ENCODE measurements at places on chromosomes 11 and 22.

DNA sequence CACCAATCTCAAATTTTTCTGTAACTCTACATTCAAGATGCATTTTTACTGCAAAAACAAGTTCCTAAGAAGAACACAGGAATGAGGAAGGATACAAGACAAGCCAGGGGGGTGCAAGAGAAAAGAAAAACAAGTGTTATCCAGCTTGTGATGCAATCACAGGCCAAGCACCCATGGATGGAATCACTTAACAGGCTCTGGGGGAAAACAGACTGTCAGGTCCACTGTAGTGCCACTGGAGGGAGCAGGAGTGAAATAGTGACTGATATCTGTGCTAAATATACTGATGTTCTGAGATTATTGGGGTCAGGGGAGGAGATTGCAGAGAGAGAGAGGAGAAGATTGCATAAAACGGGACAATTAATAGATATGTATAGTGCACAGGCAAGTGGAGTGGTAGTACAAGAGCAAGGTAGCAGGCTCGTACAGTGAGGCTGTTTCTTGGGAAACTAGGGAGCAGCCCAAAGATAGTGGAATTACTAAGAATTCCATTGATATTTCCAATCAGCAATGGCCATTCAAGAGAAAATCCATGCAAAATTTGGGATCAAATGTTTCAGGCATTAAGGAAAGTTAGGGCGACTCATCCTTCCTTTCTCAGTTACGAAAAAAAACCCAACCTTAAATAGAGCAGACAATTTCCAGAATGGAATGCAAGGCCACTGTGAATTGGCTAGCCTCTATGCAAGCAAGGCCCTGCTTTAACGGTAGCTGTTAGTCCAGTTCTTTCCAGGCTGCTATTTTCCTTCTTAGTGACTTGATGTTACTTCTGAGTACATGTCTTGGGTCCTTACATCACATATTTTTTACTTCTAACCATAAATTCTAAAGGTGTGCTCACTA is 52.2 kb upstream of the CEP126 start:
- DNase-seq: peak; percentile 87

GRCh38 chr11:112631333-112631732 is 329.9 kb upstream of the NCAM1 start:
- no peak for DNase-seq

- DNase-seq: no peak
These were observed 77.2 kb upstream of the ZBED5 start for GRCh38 chr11:10935015-10935559.

DNA sequence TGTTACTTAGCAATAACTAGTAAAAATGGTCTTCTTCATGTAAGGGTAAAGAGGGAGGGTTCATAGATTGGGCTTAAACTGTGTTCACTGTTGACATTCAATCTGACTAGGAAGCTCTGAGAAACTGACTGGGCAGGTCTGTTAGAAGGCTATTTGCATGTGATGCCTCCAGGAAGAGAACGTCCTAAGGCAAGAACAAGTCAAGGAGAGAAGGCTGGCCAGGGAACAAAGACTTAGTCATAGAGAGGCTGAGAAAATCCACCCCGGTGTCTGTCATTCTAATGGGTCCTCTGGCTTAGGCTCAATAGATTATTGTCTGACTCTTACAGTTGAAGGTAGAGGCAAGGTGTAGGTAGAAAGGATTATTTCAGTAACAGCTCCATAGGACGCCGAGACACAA is 50.3 kb upstream of the CD44 start:
- peak; percentile 74 for DNase-seq

- no peak for DNase-seq
These were observed 785 bp downstream of the IGSF9B start for GRCh38 chr11:133955945-133956421.

- peak; percentile 94 for DNase-seq
These were observed 32.4 kb upstream of the CBX7 start for GRCh38 chr22:39184586-39185577.

DNA sequence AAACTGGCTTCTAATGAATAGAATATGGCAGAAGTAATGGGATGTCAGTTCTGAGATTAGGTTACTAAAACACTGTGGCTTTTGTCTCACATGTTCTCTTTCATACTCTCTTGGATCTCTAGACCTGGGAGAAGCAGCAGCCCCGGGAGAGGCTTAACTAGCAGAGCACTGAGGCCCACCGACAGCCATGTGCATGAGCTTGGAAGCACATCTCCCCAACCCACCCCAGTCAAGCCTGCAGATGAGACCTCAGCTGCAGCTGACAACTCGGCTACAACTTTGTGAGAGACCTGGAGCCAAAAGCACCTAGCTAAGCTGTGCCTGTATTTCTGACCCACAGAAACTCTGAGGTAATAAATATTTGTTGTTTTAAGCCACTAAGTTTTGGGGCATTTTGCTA is 100.8 kb downstream of the TRIM29 start:
- DNase-seq: no peak

GRCh38 chr11:99887481-99887880 is 799.6 kb upstream of the ARHGAP42 start:
- DNase-seq: no peak

GRCh38 chr11:26285608-26286007 is 46.3 kb upstream of the ANO3 start:
- DNase-seq: peak; percentile 3

DNA sequence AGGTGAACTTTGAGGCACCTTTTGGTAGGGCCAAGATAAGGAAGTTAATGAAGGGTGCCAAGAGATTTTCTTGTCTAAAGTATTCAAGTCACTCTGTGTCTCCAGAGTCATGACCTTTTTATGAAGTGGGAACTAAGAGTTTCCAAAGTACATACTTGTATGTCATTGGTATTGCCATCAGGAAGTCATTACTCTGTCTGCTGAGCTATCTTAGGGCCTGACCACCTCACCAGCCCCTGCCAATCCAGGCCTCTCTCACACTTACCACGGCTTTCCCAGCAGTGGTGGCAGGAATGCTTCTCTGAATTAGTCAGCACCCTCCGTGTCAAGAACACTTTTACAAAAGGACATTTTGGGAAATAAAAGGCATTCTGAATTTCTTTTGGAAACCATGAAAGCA is 192.8 kb upstream of the MTNR1B start:
- DNase-seq: peak; percentile 28

- peak; percentile 27 for DNase-seq
These were observed 51.1 kb upstream of the MUC15 start for GRCh38 chr11:26623076-26623659.

DNA sequence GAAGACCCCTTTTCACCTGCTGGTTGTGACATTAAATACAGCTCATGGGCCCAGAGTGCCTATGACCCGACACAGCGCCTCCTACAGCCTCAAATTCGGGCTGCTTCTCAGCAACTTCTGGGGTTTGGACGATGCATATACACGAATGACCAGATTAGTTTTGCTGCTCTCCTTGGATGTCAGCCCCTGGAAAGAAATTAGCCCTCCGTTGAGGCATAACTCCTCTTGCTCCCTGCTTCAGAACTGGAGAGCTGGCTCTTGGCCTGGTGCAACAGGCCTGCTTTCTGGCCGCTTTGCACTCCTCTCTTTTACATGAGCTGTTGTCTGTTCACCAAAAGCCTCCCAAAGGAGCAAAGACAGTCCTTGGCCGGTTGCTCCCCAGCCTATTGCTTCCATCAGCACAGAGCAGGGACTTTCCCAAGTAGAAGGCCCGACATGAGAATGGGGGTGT is 3.3 kb downstream of the TECTA start:
- no peak for DNase-seq

GRCh38 chr11:131533149-131533548 is 162.7 kb downstream of the NTM start:
- DNase-seq: no peak

- DNase-seq: no peak
These were observed 8.7 kb downstream of the ALDH3B2 start for GRCh38 chr11:67665541-67666302.

DNA sequence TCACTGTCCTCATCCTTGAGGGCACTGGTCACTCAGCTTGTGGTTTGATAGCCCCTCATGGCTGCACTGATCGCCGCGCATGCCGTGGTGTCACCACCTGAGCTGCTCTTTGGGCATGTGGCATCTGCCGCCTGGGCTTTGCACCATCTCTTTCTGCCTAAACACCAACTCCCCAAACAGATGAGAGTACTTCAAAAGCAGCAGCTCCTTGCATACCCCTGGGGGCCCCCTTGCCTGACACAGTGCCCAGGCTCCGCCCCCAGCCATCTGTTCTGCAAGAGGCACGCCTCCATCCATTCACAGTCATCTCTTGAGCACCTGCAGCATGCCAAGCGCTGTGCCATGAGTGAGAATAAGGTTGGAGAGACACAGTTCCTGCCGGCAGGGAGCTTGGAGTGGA is 104.5 kb upstream of the B3GAT1 start:
- DNase-seq: no peak

DNA sequence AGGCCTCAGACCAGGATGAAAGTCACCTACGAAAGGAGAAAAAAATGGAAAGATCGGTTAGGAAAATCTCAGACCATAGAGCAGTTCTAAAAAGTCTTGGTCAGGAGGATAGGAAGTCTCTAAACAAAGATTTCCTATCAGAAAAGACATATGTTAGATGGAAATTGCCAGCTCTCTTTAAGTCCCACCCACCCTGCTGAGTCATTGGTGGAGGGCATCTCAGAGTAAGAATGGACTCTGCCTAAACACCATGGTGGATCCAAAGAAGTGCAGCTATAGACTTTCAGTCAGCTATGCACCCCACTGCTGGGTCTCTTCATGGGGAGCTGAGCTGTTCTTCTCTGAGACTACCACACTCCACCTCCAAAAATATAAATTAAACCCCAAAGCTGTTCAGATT is 3.7 kb downstream of the OR8B2 start:
- no peak for DNase-seq

GRCh38 chr11:118223570-118223969 is 1.2 kb downstream of the JAML start:
- no peak for DNase-seq

- DNase-seq: peak; percentile 63
These were observed 40.2 kb downstream of the SCGB1A1 start for GRCh38 chr11:62459080-62459479.

GRCh38 chr11:1782031-1782590 is 18.4 kb upstream of the CTSD start:
- DNase-seq: no peak

DNA sequence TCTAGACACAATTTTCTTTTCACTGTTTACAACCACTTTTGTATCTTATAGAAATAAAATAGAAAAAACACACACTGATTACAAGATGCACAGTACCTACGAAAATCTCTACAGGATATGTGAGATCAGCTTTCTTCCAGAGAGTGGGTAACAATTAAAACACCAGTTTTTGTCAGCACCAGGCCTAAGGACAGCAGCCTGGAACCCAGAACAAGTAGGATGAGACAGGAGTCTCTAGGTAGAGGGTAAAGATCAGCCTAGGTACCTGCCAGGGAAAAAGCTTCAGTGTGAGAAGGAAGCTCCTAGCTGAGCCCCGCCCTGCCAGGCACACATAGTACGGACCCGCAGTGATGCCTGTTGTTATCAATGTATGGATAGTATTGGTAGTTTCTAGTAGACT is 61.9 kb downstream of the KIRREL3 start:
- DNase-seq: no peak

DNA sequence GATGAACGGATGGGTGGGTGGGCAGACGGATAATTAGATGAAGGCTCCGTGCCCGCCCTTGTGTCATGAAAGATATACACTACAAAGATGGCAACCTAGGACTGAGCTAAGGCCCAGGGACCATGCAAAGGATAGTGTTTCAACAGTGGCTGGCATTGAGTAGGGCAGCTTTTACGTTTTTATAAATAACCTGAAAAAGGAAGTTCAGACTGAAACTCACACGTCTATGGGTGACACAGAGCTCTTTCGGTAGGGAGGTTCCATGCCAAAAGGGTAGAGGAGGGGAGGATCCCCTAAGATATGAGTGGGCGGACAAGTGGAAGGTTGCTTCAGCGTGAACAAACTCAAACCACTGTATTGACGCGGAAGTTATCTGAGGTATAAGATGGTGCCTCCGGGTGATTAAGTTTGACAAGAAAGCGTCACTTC is 90.5 kb downstream of the UBASH3B start:
- DNase-seq: no peak

- no peak for DNase-seq
These were observed 16.6 kb upstream of the PHLDA2 start for GRCh38 chr11:2945757-2946287.

GRCh38 chr11:27649800-27650199 is 50.5 kb downstream of the BDNF start:
- no peak for DNase-seq

- DNase-seq: no peak
These were observed 10.6 kb downstream of the RAB36 start for GRCh38 chr22:23155831-23156230.

GRCh38 chr22:30865656-30866055 is 102.9 kb downstream of the MORC2 start:
- no peak for DNase-seq

Measured in GM23248 (cell line).